ENCODE measurements at places on chromosomes 2 and 18.

GRCh38 chr18:23694637-23695430, 5.6 kb downstream of the LAMA3 start:
- no peak for DNase-seq

GRCh38 chr2:23007631-23008235, 377.2 kb upstream of the KLHL29 start:
- no peak for DNase-seq

DNA sequence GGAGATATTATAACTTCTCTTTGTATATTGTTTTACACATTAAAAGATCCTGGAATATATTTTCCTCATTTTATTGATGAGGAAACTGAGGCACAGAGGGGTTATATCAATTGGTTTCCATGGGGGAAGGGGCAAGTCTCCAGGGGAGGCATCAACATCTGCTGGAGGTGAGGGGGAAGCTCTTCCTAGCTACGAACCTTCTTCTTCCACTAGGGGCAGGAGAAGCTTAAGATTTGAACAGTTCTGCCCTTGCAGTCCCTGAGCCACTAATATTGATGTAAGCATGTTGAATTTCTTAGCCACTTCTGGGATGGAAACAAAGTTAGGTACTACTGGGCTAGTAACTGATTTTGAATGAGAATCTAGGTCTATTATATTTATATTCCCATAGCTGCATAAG, 140.1 kb upstream of the AQP4 start:
- no peak for DNase-seq

- DNase-seq: no peak
Measured at GRCh38 chr2:57050007-57050406, 866.2 kb downstream of the CCDC85A start.

GRCh38 chr18:9887992-9888391, 2.2 kb downstream of the TXNDC2 start:
- DNase-seq: no peak

- DNase-seq: no peak
Measured at GRCh38 chr18:6017171-6017570, 121.8 kb upstream of the TMEM200C start.

Data from AG08395 (cell line).